ENCODE measurements at places on chromosomes 3 and 15. TPM values are rescaled to one million over a fixed set of nuclear protein-coding genes. Genes with fewer than 3 reads are reported as not detected.

DNA sequence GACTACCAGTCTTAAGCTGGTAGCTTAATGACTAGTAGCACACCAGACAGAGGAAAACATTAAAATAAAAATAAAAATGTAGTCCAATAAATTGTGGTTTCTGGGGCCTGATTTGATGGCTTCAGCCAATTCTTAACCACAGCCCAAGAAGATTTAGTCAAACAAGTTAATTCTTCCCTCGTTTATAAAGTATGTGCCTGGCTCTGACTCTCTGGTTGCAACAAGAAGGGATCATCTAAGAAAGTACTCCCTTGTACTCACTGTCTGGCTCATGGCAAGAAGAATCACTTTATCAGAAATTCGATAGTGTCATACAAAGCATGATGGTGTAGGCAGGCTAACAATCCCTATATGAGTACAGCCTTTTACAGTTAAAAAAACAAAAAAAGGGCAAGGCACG is 141.9 kb downstream of the P3H2 start:
- DNase-seq = no peak
- H3K4me1 ChIP-seq = peaks cover 17% of the 10 kb centered on the region
- no peak overlapping the region for H3K4me3 ChIP-seq
- H3K27me3 ChIP-seq = no peaks in the 10 kb centered on the region
- H3K36me3 ChIP-seq = no peaks in the 10 kb centered on the region

DNA sequence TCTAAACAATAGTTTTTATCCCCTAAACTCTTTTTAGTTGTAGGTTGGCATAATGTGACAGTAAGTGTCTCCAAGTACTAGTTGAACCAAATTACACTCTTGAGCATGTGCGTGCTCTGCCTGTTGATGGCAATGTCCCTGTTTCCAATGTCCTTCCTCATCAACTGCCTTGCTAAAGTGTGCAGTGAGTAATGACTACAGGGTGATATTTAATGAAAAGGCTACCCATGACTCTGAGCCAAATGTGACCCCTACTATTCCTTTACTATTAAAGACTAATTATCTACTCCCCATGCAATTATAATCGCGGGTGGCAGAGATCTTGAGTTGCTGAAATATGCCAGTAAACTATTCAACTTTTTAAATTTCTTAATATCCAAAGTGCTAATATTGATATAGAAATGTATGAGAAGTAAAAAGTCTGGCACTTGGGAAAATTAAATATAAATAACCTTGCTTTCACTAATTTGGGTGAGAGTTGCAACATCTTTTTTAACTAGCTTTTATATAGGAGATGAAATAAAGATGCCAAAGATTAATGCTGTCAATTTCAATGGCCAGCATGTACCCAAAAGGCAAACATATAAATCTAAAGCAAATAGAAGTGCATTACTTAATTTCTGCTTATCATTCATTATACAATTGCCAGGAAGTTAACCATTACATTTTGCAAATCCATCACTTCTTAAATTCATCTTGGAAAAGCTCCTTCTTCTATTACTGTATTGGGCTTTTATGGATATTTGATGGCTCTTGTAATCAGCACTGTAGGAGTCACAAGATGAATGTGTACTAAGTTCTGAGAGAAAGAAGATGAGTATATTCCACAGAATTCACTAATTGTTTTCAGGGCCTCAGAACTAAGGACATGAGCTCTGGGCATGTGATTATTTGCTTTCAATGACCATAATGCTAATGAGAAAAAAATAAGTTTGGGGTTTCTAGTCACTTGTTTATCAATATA is 518.2 kb upstream of the NAALADL2 start:
- DNase-seq = no peak
- H3K4me1 ChIP-seq = 0 out of 2 replicates have a peak, but pooled peaks cover 7% of the 10 kb centered on the region
- no peaks in the 10 kb centered on the region for H3K36me3 ChIP-seq
- no peaks in the 10 kb centered on the region for H3K27me3 ChIP-seq
- H3K27ac ChIP-seq = no peak overlapping the region
- H3K4me3 ChIP-seq = no peak overlapping the region

DNA sequence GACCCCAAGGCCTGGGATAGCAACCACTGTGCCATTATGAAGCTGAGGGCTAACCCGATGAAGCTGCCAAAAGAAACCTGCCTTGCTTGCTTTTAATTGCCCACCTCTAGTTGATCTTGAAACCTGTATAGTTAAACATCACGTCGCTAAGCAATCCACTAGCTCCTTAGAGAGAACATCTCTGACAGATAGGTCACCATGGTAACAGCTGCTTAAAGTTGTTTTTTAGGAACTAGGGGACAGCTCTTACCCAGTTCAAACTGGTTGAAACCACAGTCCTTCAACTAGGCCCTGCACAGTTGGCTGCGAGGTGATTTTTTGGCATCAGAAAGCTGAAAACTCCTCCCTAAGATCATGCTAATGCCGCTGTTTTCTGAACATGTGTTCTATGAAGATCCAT is 135.7 kb downstream of the EBLN2 start:
- DNase-seq = no peak
- H3K4me3 ChIP-seq = no peak overlapping the region
- no peaks in the 10 kb centered on the region for H3K36me3 ChIP-seq
- no peak overlapping the region for H3K27ac ChIP-seq
- H3K27me3 ChIP-seq = peaks cover 39% of the 10 kb centered on the region

The LEKR1 gene
- 0.98 TPM for total RNA-seq

The CFAP161 gene
- total RNA-seq = 0.55 TPM

Data from PC-3 (cell line).